HuH-7 (cell line): ENCODE measurements at places on chromosomes 2 and 18.

- DNase-seq: no peak
Measured at GRCh38 chr2:98027538-98027937, 31.8 kb upstream of the TMEM131 start.

DNA sequence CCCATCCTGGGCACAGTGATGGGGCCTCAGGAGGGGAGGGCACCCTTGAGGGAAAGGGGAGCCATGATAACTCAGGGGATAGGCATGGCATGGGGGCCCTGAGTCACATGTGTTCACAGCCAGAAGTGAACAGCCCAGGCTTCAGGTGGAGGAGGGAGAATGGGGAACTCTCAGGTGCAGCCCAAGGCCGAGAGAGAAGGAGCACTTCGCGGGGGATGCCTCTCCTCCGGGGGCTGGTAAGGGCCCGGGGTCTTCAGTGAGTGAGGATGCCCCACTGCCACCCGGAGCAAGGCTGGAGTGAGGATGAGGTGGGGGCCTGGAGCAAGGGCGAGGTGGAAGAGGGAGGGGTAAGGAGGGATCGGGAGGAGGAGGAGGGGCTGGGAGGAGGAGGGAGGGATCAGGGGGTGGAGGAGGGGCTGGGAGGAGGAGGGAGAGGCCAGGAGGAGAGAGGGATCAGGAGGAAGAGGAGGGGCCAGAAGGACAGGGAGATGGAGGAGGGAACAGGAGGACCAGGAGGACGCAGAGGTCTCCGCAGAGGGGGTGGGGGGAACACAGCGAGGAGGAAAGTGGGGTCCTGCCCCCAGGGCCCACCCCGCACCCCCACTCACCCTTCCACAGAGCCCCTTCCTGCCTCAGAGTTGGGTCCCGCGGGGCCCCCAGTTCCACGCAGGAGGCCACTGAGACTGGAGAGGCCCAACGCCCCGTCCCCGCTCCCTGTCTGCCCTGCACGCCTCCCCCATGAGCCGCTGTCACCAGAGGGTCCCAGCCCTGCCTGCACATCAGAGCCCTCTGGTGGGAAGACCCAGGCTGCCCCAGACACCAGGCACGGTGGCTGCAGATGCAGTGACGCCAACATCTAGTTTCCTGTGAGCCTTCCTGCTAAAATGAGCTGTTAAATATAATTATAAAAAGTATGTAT is 42.8 kb downstream of the RAMP1 start:
- no peak for DNase-seq

DNA sequence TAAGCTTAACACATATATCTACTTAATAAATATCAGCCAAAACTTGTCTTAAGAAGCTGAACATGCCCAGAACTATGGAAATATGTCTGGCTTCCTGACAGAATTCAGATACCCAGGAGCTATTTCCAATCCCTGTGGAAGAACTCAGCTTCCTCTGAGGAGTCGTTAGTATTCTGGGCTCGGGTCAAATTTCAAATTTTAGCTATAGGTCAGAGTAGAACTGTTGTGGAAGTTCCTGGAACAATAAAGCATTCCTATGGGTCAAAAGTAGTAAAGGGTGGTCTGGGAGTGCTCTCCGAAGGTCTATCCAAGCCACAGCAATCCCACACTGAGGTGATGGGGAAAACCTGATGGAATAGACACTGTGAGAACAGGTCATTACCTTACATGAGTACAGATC is 342.7 kb upstream of the CHST9 start:
- DNase-seq: no peak

DNA sequence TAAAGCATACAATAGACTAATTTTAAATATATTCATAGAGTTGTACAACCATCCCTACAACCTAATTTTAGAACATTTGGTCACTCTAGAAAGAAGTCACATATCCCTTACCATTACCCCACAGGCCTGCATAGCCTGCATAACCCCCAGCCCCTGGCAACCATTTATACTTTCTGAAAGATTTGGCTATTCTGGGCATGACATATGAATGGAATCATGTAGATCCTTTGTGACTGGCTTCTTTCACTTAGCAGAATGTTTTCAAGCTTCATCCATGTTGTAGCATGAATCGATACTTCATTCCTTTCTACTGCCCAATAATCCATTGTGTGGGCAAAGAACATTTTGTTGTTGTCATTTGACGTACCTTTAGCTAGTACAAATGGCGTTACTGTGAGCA is 151.5 kb downstream of the WDSUB1 start:
- DNase-seq: no peak

DNA sequence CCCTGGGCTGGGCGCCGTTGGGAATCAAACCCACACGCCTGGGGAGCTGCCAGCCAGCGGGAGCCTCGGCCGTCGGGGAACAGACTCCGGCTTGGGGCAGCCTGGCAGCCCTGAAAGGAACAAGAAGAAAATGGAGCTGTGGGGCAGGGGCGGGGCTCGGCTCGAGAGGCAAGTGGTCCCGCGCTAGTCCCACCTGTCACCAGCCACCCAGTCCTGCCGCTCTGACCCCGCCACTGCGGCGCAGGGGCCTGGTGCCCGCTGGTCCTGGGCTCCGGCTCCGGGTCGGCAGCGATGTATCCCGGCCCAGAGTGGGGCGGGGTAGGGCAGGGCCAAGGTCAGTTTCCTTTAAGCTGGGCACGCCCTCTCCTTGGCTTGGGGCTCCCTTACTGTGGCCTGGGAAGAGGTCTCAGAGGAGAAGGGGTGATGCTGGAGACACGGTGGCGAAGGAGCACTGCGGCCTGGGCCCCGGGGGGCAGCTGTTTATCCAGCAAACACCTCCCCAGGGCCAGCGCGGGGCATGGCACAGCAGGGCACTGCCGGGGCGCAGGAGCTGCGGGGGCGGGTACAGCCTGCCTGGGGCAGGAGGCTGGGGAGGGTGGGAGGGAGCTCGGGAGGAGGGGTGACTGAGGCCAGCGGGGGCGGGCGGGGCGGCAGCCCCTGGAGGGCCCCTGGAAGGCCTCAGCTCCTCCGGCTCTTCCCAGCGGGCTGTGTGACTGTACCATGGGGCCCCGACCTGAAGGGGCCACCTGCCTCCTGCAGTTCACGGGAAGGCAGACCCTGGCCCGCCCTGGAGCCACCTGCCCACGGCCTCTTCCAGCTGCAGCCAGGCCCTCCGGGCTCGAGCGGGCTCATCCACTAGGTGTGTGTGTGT is 15.6 kb downstream of the ODC1 start:
- DNase-seq: no peak

DNA sequence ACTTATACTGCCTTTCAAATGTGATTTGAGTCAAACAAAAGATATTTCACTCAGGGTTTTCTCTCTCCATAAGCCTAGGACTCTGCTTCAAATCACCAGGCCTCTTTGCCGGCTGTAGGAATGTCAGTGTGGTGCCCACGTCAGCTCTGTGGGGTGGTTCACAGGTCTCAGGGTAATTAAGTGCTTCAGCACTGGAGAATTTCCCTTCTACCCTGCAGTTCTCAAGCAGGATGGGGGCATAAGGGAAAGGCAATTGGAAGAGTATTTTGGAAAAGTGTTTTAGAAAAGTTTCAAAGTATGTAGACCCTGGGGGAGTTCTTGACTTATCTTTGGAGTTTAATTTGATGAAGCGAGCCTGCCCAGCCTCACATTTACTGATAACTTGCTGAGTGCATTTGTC is 9.6 kb downstream of the CNGA3 start:
- DNase-seq: no peak

GRCh38 chr2:231429152-231429551 is 33.6 kb downstream of the B3GNT7 start:
- DNase-seq: no peak

GRCh38 chr18:75635096-75635495 is 207.6 kb upstream of the SMIM21 start:
- no peak for DNase-seq

DNA sequence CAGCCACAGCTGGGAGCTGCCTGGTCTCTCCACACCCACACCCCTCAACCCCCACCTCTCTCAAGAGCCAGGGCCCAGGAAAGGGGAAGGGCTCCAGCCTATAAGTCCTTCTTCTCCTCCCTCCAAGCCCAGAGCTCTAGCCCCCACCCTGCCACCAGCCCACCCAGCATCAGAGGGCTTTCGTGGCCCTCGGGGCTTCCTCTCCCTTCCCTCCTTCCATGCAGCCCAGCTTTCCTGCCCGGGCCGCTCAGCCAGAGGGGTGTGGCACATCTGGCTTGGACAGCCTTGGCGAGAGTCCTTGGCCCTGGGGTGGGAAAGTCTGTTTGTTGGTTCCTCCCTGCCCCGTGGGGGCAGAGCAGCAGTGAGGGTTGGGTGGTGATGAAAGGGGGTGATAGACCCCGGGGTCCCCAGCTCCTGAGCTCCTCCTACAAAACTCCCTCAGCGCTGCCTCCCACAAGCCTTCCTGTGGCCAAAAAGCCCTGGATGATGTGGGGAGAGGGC is 7.0 kb downstream of the TNS1 start:
- no peak for DNase-seq

GRCh38 chr2:106956879-106957278 is 70.9 kb upstream of the ST6GAL2 start:
- DNase-seq: no peak

DNA sequence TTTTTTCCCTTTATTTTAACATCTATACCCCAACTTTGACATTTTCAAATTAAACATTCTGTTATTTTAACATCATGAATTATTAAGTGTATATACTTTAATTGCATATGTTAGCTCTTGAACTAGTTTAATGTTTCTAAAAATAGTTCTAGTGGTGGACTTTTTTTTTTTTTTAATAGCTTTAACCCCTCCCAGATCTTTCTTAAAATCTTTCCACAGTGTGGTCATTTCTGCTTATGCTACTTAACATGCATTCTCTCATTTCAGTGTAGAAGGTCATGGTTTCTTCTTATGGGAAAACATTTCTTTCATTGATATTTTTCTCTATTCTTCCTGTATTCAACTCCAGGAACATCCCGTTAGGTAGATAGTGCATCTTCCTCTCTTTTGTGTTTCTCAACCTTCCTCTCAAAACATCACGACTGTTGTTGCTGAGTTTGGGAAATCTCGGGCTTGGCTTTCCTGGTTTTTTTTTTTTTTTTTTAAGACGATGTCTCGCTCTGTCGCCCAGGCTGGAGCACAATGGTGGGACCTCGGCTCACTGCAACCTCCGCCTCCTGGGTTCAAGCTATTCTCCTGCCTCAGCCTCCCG is 849 bp upstream of the TMEM18 start:
- DNase-seq: no peak

- no peak for DNase-seq
Measured at GRCh38 chr18:4172196-4173100, 282.7 kb downstream of the DLGAP1 start.

DNA sequence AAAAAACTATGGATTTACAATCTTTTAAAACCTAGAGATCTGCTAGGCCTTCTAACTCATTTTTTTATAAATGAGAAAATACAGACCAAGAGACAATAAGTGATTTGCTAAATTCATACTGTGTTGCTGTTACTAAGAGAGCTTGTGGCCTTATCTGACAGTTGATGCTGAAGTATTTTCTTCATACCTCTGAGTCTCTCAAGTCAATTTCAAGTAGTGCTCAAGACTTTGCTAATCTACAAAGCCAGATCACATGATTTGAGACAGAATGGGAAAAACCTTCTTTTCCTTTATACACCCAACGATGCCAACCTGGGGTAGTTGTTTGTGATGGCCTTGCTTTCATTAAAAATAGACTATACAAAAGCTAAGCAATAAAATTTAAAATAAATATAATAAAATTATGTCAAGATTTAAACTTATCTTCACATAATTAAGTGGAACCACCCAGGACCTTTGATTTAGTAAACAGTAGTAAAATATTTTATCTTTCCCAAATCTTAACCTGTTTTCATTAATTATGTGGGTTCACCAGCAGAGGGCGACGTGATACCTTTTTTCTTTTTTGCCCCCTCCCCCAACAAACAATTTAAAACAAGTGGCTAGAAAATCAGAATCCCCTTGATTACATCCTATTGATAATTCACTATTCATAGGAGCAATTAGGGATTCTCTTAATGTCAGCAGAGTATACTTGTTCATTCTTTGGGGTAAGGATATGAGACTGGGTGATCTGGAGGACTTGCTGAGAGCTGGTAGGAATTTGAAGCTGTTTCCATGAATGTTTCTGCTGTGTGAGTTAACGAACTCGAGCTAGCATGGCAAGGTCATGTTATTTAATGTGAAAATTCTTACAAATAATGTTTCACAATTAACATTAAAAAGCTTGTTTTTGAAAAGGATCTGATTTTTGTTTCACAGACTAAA is 49.6 kb upstream of the SLC5A7 start:
- DNase-seq: no peak
